ENCODE measurements at places on chromosomes 4 and X.

GRCh38 chrX:17579026-17579425, 158.3 kb upstream of the SCML1 start:
- DNase-seq, result no peak

- no peak for DNase-seq
These were observed 1157.3 kb downstream of the PCDH7 start for GRCh38 chr4:31877429-31877828.

- DNase-seq, result no peak
These were observed 149.7 kb downstream of the PTTG2 start for GRCh38 chr4:38109896-38110295.

- DNase-seq, result no peak
These were observed 54.0 kb downstream of the KLHL8 start for GRCh38 chr4:87166296-87166854.

DNA sequence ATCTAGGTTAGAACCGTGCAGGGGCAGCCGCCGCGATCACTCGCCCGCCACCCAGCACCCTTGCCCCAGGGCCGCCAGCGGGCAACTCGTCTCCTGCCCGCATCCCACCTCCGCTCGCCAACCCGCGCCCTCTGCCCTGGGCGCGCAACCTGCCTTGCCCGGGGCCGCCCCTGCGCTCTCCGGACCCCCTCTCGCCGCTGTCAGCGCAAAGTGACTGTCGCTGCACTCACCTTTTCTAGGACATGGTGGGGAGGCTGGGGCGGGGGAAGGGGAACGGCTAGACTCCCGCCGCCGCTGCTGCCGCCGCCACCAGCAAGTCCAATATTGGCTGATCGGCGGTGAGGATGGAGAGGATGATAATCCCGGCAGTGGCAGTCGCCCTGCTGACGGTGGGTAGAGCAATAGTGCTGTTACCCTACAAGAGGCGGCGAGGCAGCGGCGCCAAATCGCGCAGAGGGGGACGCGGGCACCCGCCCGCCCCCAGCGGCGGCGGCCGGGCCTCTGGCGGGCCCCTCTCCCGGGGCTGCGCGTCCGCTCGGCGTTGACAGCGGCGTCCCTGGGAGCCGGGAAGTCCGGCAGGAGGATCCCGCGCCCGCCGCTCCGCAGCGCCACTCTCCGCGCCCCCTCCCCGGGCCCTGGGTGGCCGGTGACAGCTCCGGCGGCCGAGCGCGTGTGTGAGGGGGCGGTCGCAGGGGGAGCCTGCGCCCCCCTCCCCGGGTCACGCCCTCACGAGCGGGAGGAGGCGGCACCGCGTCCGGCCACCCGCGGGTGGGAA, 2.3 kb upstream of the NR3C2 start:
- no peak for DNase-seq

- DNase-seq, result no peak
These were observed 26.9 kb downstream of the ARFIP1 start for GRCh38 chr4:152806501-152807125.

DNA sequence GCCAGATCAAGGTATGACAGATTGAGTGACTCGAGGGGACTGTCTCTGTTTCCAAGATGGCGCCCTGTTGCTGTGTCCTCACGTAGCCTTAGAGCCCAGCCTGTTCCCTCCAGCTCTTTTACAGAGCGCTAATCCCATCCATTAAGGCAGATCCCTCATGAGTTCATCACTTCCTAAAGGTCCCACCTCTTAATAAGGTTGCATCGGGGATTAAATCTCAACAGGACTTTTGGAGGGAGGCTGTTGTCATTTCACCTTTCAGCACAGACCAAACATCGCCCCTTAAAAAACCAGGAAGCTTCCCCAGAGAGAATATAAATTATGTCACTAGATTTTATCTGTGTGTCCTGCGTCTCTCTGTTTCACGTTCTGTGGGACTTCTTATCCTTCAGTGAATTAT, 32.6 kb upstream of the DHRSX start:
- DNase-seq, result no peak

GRCh38 chr4:16686195-16686594, 212.2 kb downstream of the LDB2 start:
- DNase-seq, result no peak

DNA sequence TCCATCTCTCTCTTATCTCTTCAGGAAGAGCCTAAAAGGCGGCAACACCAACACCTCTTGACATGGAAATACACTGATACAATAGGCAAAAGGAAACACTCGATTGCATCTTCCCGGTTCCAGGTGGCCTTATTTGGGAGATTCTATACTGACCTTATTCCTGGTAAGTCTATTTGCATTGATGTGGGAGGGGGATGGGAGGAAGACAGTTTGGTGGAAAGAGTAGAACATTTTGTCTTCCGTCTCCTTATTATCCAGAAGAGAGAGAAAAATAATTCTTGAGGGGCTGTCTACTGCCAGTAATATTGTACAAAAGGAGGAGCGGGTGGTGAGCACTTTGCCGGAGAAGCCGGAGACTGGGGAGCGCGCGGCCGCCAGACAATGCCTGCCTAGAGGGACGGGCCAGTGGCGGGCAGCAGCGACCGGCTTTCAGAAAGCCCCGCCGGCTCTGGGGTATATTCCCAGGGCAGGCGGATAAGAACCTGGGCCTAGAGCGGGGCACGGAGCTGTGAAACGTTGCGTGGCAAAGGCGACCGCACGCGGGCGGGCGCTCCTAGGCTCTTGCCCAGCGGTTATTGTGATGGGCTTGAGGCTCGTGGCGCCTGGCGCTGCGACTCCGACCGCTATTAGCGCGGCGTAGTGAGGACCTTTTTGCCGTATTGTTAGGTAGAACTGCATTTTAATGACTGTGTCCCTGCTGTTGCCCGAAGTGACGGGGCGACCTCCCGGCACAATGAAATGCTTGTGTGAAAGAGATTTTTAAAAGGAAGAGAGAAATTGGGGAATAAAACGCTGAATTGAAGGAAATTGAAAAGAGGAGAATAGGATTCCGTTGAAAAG, 518 bp downstream of the PRDM8 start:
- no peak for DNase-seq

All from SIG-M5 (cell line).